ENCODE measurements at places on chromosomes 2 and 18. TPM values are rescaled to one million over a fixed set of nuclear protein-coding genes. Genes with fewer than 3 reads are reported as not detected.
A peak's percentile ranks its signal among the peaks of the same experiment; 100 is the strongest.

GRCh38 chr2:109270505-109271312, 141.7 kb downstream of the SH3RF3 start:
- no peak for DNase-seq

- no peak for DNase-seq
These were observed 272.1 kb upstream of the EPAS1 start for GRCh38 chr2:46025081-46025480.

Gene C2orf66
- not detected for total RNA-seq

DNA sequence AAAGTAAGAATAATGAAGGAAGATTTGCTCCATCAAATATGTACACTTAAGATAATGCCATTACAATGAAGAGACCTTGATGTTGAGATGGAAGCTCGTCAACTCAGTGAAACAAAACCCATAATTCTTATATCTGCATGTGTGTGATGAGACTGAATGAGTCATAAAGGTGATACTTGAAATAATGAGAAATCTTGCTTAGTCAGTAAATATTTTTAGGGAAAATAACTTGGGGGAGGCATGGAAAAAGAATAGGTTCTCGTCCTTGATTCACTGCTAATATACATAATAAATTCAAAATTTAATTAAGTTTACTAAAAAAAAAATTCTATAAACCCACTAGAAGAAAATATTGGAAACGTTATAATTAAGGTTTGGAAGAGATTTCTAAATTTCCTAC, 75.2 kb downstream of the TRIB2 start:
- no peak for DNase-seq

- DNase-seq = no peak
These were observed 154.3 kb upstream of the KCNH7 start for GRCh38 chr2:162992828-162993227.

Gene SERPINB13
- total RNA-seq = not detected

DNA sequence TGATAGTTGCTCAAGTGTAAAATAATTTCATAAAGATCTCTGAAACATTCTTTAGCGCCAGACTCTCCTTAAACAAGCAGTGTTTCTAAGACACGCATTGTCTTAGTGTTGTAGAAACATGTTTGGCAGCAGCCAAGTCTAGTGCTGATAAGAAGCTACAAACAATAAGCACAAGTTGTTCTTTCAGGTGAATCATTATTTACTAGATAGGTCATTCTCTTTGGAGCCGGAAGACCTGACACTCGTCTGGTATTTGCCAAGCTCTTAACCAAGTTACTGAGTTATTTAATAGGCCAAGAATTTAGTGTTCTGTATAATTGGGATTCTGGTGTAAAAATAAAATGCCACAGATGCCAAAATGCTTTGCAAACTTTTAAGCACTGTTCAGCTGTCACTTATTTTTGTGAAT, 852.1 kb downstream of the CPS1 start:
- no peak for DNase-seq

Gene DSC1
- not detected for total RNA-seq

Gene ADRA2B
- not detected for total RNA-seq

Gene CYP26B1
- 1.7 TPM for total RNA-seq

- peak; percentile 57 for DNase-seq
These were observed 77.7 kb downstream of the GULP1 start for GRCh38 chr2:188369365-188369764.

DNA sequence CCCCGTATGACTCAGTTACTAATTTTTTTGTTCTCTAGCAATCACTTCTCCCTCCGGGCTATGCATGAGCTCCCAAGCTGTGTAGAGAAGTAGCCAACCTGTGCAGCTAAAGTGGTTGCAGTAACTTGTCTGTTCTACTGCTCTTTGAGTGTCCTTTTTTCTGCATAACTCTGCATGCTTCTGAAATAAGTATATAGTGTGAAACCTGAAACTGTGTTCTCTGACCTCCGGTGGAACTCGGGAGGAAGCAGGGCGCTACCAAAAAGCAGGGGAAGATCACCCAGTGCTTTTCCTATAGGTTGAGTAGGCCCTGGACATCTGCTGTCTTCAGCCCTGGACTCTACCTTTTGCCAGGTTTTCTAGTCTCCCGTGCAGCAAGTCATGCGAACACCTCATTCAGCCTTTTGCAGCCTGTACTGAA, 47.8 kb downstream of the PHLPP1 start:
- no peak for DNase-seq

DNA sequence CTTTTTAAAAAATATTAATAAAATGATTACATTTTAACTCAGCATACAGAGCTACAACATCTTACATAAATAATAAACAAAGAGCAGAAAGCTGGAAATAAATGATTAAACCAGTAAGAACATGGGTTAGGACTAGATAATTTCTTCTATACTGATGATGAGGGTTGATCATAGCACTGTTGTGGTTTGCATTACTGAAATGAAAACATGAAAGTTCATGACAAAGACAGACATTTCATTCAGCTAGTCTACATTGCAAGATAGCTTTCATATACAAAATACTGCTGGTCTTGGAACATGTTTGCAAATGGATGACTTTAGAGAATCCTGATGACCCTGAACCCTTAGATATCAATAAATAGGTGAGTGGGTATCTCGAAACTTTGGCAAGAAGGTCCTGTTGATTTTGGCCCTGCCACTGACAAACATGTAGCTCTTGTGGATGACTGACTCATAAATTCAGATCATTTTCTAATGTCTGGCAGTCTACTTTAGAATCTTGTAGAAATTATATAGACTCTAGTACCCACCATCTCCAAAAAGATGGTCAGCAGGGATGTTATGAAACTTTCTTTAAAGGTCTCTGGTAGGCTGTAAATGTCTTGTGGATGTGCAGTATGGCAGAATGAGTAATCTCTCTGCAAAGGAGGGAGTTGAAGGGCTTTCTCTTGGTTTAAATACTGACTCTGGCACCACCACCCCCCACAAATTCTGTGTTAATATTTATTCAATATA, 15.5 kb upstream of the CDC42EP3 start:
- no peak for DNase-seq

- no peak for DNase-seq
These were observed 836.4 kb downstream of the SLC4A3 start for GRCh38 chr2:220463876-220464275.

DNA sequence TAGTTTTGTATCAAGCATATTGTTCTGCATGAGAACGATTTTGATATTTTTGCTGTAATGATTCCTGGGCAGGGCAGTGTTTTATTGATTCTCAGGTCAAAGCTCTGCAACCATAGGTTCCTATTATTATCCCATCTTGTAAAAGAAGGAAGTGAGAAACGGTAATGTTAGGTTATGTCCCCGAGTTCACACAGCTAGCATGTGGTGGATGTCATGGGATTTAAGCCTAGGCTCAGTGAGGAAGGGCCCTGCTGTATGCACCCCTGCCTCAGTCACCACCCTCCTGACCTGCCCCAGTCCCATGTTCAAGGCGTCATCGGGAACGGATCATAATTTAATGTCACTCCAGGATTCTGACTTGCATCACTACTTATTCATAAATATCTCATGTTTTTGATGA, 10.7 kb downstream of the ACP1 start:
- no peak for DNase-seq

- no peak for DNase-seq
These were observed 3.0 kb downstream of the EN1 start for GRCh38 chr2:118844261-118845004.

DNA sequence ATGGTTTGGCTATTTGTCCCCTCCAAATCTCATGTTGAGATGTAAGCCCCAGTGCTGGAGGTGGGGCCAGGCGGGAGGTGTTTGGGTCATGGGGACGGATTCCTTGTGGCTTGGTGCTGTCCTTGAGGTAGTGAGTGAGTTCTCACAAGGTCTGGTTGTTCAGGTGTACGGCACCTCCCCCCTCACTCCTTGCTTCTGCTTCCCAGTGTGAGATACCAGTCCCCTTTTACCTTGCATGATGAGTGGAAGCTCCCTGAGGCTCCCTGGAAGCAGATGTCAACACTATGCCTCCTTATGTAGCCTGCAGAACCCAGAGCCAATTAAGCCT, 232.6 kb downstream of the LDLRAD4 start:
- no peak for DNase-seq

Gene SLC4A3
- total RNA-seq = 2.9 TPM

Gene CASP10
- 1.0 TPM for total RNA-seq

Gene TMEM163
- total RNA-seq = not detected

Gene ERFE
- total RNA-seq = 4.3 TPM

DNA sequence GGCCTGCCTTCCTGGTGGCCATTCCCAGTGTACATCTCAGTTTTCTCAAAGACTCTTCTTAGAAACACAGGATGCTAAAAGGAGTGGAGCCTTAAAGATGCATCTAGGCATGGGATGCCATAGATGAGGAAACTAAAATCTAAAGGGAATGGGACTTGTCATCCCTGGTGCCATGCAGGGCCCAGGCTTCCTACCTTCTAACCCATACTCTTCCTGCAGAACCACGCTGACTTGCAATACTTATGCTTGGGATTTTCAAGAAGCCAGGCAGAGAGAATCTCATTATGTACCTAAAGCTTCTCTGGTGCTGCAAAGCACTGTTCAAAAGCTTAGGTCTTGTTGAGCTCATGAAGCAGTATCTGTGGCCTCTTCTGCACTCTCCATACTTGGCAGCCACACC, 329.1 kb downstream of the CYRIA start:
- DNase-seq = no peak

Gene POTEJ
- not detected for total RNA-seq

DNA sequence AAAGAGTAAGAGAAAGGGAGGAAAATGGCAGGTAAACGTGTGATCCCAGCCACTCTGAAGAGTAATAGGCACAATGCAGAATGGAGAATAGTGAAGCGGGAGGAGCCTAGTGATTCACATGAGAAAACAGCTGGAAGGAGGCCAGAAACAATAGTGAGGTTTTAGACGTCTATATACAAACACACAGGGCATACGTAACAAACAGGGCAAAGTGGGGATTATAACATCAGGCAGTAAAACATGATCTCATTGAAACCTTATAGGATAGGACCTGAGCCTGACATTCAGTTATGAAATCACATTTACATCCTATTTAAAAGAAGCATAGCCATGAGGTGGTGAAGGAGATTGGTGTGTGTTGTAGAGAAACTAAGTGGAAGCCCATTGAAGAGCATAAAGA, 33.0 kb upstream of the GATA6 start:
- DNase-seq = peak; percentile 85

DNA sequence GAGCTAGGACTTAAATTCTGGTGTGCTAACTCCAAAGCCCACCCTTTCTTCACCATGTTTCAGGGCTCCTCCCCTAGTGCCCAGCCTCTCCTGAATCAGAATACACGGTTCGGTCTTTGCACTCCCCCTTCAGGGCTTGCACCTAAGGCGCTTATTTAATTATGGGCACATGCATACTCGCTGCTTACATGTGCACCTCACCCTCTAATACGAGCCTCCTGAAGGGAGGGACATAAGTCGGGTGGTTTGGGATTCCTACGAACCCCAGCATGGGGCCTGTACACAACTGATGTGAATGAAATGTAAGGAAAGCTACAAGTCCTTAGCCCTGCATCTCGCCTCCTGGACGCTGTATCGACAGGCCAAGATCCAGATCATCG, 435 bp downstream of the IFT172 start:
- no peak for DNase-seq

DNA sequence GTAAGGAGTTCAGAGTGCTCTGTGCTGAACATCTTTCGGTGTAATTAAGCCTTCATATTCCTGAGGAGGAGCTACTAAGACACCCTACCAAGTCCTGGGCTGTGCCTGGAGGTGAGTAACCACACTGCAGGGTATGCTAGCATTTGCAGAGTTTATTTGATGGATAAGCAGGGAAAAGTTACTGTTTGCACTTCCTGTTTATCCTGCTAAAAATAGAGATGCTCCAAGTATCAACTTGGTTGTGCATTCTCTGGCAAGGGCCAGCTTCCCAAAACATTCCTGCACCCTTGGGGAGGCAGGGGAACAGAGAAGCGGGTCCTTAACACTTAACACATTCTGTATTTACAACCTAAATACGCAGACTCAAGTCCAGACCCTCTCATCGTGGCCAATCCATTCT, 49.8 kb downstream of the PARD6G start:
- no peak for DNase-seq

Gene TUBB8B
- total RNA-seq = not detected

Gene DNAH6
- not detected for total RNA-seq

DNA sequence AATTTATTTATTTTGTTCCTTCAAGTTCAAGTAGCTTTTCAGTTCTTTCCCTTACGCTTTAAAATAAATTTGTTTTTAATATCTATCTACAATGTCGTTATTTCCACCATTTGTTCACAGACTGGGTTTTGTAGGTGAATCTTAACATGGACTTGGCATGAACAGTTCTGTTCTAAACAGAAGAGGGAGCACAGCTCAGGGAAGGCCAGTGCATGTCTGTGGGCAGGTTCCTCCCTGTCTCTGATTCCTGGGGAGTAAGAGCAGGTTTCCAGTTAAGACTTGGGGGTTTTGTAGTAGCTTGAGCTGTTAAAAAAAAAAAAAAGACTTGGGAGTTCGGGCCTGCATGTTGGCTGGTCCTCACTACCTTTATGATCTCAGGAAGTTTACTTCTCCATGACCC, 11.1 kb downstream of the TTL start:
- DNase-seq = no peak

DNA sequence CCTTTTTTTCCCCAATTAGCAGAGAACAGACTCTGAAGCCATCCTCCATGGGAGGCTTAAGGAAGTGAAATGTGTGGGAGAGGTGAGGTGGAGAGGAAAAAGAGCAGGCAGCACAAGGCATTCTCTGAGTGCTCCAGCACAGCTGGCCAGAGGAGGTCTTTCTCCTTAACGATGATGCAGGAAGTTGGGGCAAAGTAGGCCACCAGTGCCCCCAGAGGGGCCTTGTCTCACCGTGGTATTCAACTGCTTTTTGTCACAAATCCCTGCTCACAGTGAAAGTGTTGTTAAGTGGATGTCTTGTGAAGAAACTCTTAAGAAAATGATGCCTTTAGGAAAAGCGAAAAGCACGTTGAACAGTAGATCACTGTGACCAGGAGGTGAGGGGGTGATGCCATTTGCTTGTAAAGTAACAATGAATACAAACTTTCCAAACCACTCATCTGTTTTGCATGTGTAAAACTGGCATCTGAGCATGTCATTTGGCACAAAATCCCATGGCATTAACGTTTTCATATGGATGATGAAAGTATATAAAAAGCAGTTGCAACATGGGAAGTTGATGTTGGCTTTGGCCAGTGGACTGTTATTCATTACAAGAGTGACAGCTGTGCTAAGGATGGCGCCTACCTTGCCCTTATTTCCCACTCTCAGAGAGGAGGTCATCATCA, 49.2 kb upstream of the CDC42EP3 start:
- no peak for DNase-seq

Gene CBLN2
- total RNA-seq = 15.2 TPM

- DNase-seq = no peak
These were observed 63.5 kb upstream of the NFE2L2 start for GRCh38 chr2:177328056-177328455.

- no peak for DNase-seq
These were observed 72.5 kb downstream of the NOL10 start for GRCh38 chr2:10617241-10617640.

Gene ADGRF3
- 0.02 TPM for total RNA-seq

Gene CYS1
- 1.1 TPM for total RNA-seq

DNA sequence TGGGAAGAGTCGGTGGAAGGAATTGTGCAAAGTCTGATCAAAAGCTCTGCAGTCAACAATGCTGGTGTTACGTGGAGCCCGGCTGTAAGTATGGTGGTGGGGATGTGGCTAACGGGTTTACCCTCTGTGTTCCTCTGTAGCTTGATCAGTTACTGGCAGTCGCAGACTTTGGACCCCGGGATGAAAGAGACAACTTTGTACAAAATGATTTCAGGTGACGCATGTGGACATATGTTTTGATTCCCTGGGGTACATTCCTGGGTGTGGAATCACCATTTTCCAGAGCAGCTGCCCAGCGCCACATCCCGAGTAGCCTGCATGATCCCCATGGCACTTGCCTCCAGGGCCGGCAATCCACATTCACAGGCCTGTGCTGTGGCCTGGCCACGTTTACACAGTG, 9.8 kb downstream of the RBFA start:
- no peak for DNase-seq

Gene FBXO48
- 0.72 TPM for total RNA-seq
